Stimulated activated CD8-positive, alpha-beta memory T cell treated with anti-CD3 and anti-CD28 coated beads, Interleukin-4, amount 100 ng/mL, for 1 hour (primary cell): ENCODE measurements at places on chromosomes 12 and 14.

GRCh38 chr14:68233101-68233784 lies 413.7 kb downstream of the RAD51B start:
- DNase-seq: no peak

GRCh38 chr14:94485944-94486841 lies 10.2 kb upstream of the SERPINA9 start:
- DNase-seq: no peak

DNA sequence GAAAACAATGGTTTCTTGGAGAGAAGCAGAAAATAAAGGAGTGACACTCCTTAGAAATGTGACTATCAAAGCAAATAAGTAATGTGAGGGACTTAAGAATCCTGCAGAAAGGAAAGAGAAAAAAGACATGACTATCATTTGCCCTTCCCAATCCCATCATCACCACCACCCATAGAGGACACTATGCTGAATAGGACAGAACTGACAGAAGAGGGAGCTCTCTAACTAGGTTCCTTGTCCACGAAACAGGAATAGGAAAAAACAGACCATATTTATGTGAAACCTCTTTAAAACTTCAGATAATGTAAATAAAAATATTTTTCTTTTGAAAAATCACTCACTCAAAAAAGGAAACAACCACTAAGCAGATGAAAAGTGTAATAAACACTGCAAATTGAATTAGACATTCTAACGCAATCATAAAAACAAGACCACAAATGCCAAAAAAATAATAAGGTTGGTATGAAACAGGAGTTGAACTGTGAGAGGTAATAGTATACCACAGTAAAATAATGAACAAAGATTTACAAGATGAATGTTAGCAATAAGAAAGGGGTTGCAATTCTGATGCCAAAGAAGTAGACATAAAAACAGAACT lies 24.1 kb downstream of the KLRD1 start:
- no peak for DNase-seq

- DNase-seq: no peak
Observed at GRCh38 chr12:88172844-88173407, 30.8 kb downstream of the TMTC3 start.

- no peak for DNase-seq
Observed at GRCh38 chr12:128637642-128638606, 185.8 kb downstream of the SLC15A4 start.

- DNase-seq: no peak
Observed at GRCh38 chr12:121872546-121873215, 14.0 kb upstream of the HPD start.
